ENCODE measurements at places on chromosomes 2 and 18.
A peak's percentile ranks its signal among the peaks of the same experiment; 100 is the strongest.

DNA sequence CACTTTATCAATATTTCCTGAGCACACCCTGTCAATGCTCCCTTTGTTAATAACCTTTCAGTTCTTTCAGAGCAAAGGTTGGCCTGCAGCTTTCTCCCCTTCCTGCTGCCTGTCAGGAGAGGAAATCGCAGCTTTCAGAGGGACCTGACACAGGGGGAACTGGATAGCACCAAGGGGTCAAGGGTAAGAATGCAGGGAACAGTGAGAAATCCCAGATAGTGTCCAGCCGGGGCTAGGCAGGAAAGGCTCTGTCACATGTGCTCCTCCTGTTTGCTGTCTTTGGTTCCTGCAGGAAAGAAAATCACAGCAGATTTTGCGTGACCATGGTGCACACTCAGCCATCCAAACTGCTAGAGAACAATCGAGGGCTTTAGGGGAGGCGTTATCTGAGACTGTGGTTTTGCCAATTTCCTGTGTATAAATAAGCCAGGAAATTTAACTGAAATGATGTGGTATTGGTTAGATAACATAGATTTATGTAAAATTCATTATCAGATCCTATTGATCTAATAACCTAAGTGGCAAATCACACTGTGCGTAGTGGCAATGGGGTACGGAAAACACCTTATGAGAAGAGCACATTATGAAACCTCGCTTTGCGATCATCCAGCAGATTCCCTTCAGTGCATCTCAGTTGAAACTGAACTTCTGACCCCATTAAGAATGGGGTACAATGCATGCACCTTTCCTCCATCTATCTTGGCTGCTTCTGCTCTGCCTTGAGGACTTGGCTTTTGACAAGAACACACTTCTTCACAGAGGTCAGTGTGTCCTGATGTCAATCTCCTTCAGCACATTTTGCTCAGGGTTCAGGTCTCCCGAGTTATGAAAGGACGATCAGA is 178.0 kb downstream of the ICOS start:
- DNase-seq = no peak

GRCh38 chr18:51575171-51575570 is 377.7 kb upstream of the MEX3C start:
- DNase-seq = no peak

GRCh38 chr2:32969444-32970162 is 22.9 kb downstream of the LTBP1 start:
- DNase-seq = no peak

GRCh38 chr2:46390036-46390435 is 89.3 kb upstream of the TMEM247 start:
- no peak for DNase-seq

- no peak for DNase-seq
These were observed 196.6 kb upstream of the COPS8 start for GRCh38 chr2:236888794-236889780.

- DNase-seq = no peak
These were observed 38.9 kb downstream of the SETBP1 start for GRCh38 chr18:44719519-44720060.

GRCh38 chr2:215619989-215620388 is 184.1 kb upstream of the FN1 start:
- no peak for DNase-seq

GRCh38 chr18:22189449-22190166 is 20.2 kb downstream of the GATA6 start:
- no peak for DNase-seq

DNA sequence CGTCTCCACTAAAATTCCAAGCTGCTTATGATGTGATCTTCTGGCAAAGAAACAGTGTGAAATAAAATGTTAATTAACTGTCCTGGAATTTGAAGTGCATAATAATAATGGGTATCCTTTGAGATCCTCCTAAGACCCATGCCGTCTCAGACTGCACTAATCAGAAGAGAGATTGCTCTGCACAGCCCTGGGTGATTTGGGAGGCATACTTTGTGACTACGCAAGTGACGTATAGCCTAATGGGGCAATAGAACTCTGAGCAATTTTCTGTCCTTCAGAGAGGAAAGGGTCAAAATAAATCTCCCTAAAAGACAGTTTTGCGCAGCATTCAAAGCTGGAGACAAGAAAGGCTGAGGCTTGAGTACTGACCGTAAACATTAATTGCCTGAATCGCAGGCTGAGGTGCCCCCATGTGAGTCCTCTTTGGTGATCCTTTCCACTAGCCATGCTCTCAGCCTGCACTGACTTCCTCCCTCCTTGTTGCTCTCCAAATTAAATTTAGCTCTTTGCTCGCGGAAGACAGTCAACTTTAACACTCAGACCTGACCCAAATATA is 76.0 kb downstream of the DPP4 start:
- no peak for DNase-seq

DNA sequence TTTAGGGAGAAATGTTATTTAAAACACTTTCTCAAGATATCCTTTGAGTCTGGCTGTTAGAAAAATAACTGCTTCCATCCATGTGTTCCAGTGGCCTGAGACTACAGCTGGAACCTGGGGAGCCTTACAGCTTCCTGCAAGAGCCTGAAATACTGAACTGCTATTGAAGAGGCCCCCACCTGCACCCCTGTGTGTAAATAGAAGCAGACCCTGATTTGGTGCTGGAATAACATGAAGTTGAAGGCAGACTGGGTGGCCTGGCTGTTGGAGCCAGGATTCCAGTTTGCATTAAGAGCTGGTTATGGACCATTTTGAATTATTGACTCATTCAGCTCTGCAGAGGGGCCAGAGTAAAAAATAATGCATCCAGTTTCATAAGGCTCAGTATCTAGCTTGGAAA is 61.9 kb downstream of the DIS3L2 start:
- no peak for DNase-seq

DNA sequence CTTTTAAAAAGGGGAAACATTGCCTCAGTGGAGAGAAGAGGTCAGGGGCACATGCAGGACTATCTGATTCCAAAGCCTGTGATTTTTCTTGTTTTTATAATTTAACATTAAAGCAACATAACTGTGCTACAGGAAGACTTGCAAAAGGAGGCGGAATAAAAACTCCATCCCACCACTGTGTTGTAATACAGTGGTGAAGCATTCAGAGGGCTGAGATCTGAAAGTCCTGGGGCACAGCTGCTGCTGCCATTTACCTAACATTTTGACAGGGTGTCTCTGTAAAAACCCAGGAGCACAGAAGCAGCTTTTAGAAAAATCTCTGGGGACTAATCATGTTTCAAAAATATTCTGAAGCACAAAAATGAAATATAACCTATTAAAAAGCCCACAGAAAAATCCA is 97.6 kb downstream of the GRB14 start:
- no peak for DNase-seq

- no peak for DNase-seq
These were observed 26.2 kb upstream of the PMAIP1 start for GRCh38 chr18:59873641-59874040.

- DNase-seq = no peak
These were observed 79.9 kb downstream of the TRIB2 start for GRCh38 chr2:12796657-12797056.

- DNase-seq = no peak
These were observed 41.0 kb downstream of the CEP192 start for GRCh38 chr18:13032173-13032572.

- DNase-seq = no peak
These were observed 377.1 kb upstream of the SLC39A10 start for GRCh38 chr2:195279840-195280427.

- no peak for DNase-seq
These were observed 87.9 kb downstream of the CNTNAP5 start for GRCh38 chr2:124112966-124113365.

DNA sequence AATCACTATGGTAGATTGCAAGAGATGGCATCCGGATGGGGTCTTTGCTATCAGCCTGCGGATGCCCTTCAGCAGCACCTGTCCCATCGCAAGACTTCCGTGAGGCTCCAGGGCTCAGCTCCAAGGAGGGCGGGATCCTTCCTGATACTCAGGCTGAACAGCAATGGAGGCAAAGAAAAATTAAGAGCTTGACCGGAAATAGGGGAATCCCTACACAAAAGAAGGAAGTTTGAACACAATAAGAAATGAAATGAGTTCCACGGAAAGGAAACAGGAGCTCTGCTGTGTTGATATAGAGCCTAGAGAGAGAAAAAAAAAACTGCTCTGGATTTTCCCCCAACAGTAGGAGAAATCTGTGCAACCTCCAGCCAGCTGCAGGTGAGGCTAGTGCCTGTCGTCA is 91.9 kb downstream of the ARL4C start:
- DNase-seq = no peak

GRCh38 chr2:158212301-158212700 is 110.6 kb downstream of the UPP2 start:
- no peak for DNase-seq

- no peak for DNase-seq
These were observed 385.7 kb downstream of the MBD2 start for GRCh38 chr18:53838746-53839145.

GRCh38 chr2:181526014-181526413 is 68.8 kb downstream of the ITGA4 start:
- DNase-seq = no peak

- no peak for DNase-seq
These were observed 28.4 kb upstream of the SUCLG1 start for GRCh38 chr2:84487298-84487996.

DNA sequence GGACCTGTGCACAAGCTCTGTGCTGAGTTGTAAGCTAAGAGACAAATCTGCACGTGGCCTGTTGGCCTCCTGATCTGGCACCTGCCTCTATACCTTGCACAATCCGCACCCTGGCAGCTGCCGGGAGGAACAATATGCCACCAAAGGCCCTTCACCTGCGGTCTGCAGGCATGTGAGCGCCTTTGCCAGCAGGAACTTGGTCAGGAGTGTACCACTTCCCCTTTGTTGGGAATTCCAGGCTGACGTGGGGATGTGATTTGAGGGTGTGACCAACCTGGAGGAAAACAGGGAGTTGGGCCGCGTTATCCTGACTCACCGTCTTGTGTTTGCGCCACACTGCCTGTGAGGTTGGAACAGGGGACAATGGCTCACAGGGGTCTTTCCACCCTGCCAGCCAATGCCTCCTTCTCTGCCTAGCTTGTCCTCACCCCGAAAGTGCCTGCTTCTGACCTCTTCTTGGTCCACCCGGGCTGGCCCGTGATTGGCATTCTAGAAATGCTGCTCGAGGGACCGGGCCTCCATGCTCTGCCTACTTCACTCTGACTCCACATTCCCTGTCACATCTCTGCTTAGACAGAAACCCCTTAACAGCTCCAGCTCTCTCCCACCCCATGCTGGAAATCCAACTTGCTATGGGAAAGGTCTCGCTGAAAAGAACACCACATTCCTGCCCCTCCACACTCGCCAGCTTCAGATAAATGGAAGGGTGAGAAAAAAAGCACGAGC is 67.1 kb upstream of the MAP4K4 start:
- peak; percentile 81 for DNase-seq

DNA sequence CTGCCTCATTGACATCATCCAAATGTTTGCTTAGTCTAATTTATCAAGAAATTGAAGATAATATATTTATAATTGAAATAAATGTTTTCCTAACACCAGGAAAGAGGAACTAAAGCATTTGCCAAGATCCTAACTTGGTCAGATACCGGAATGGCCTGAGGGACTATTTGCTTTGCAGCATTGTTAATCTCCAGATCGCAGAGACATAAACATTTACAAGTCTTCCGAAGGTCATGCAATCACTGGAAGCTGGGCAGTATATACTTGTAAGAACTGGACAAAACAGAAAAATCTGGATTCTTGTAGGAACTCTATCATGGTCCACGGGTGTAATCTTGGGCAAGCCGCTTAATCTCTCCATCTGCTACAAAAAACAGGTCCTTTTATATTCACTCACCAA is 42.2 kb downstream of the CYBRD1 start:
- no peak for DNase-seq

DNA sequence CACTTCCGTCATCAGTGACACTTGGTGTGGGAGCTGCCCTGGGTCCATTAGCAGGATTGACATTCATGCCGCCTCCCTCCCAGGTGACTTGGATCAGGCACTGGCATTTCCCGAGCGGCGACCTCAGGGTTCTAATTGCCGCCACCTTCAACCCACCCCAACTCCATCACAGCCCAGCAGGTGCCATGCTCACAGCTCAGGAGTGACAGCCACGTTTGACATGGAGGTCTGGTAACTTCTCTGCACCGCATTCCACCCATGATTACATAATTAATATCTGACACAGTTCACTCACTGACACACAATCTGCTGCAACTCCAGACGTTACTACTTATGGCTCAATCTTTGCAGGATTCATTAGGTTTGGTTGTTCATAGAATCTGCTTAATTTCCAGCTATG is 450.9 kb upstream of the MYT1L start:
- no peak for DNase-seq

GRCh38 chr2:183564726-183565125 is 440.5 kb downstream of the NUP35 start:
- DNase-seq = no peak

GRCh38 chr2:18123577-18123976 is 245.1 kb downstream of the KCNS3 start:
- DNase-seq = no peak

GRCh38 chr2:218832520-218832919 is 917 bp upstream of the PRKAG3 start:
- no peak for DNase-seq

Measured in NCI-H2107 (cell line).